ENCODE measurements at places on chromosomes 6 and 20.

DNA sequence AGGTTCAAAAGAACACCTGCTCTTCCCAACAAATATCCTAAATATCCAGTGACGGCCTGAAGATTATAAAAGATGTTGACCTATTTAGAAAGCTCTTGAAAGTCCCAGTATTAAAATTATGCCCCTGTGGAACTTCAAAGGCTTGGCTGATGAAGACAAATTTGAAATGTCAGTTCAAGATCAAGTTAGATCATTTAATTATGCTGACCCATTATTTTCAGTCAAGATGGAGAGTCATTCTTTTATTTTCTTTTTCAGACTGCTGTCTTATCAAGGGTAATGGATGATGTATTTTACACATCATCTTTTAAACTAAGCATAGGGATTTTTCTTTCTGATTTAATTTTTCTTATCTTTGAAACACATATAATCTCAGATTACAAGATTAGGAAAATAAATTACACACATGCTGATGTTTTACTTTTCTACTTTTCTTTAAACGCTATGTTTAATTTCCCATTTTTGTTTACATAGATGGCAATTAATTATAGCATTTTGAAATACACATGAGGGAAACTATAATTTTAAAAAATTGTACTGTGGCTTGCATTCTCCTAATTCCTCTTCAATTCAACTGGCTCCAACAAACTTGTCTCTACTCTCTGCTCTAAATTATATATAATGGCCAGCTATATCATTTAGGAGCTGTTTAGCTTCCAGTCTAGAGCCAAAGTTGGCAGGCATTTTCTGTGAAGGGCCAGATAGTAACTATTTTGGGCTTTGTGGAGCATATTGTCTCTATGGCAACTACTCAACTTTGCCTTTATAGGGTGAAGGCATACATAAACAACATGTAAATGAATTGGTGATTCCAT, 123.7 kb downstream of the RCAN2 start:
- DNase-seq = no peak

- DNase-seq = no peak
Measured at GRCh38 chr6:146767632-146768031, 168.9 kb downstream of the ADGB start.

DNA sequence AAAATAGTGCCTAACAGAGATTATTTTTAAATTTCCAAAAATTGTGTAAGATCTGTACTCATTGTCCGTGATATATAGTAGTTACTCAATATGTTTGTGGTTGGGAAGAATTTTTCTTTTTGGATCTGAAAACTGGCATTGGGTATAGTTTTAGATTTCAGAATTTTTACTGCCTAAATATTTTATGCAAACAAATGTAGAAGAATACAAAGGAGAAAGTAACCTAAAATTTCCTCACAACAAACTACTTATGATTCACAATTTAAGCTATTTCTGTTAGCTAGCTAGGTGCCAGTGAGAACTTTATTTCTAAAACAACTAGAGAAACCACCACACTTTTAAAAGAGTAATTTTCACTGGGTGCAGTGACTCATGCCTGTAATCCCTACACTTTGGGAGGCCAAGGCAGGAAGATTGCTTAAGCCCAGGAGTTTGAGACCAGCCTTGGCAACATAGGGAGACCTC, 38.8 kb downstream of the SESN1 start:
- DNase-seq = no peak

- DNase-seq = no peak
Measured at GRCh38 chr6:166515072-166515810, 71.2 kb downstream of the RAMACL start.

GRCh38 chr20:58938541-58938940, 42.5 kb upstream of the NELFCD start:
- DNase-seq = no peak

- no peak for DNase-seq
Measured at GRCh38 chr6:116136373-116136772, 10.4 kb upstream of the COL10A1 start.

GRCh38 chr6:47890326-47890875, 108.6 kb downstream of the OPN5 start:
- no peak for DNase-seq

GRCh38 chr6:26205625-26206574, 118.7 kb downstream of the HFE start:
- no peak for DNase-seq

DNA sequence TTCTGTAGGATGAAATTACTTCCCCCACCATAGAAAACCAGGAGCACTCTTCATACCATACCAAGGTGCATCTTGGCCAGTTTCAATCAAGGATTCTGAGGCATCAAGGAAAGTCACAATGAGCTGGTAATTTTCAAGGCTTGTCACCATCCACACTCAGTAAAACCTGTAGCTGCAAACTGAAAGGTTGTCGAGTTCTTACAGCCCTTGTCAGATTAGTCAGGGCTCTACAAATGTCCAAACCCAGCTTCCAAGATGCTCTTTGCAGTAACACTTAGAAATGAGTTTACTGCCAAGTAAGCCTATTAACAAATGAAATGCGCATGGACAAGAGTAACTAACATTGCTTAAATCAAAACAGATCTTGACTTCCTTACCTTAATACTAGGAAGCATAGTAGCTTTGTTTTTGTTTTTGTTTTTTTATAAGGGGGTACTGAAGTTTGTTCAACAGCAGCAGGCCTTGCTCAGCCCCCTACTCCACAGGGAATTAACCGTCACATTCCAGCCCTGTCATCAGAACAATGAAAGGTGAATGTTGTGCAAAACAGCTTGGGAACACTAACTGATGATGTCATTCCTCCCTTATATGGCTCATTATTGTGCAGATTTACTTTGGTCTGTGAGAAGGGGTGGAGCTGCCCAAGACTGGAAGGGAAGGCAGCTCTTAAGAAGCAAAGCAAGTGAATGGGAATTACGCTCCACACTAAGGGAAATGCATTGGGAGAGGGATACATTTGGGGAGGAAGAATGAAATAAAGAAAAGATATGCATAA, 49.9 kb upstream of the TMEM30A start:
- no peak for DNase-seq

GRCh38 chr6:15327271-15327670, 81.4 kb downstream of the JARID2 start:
- DNase-seq = no peak

- DNase-seq = no peak
Measured at GRCh38 chr6:41684311-41685180, 46.3 kb downstream of the MDFI start.

Measured in cardiac septum (tissue), 1 donor.